Posterior cingulate gyrus (tissue), 11 donors: ENCODE measurements at places on chromosomes 7 and 10.
A peak's percentile ranks its signal among the peaks of the same experiment; 100 is the strongest.

- DNase-seq: no peak
These were observed 26.3 kb downstream of the GPR141 start for GRCh38 chr7:37709631-37710509.

DNA sequence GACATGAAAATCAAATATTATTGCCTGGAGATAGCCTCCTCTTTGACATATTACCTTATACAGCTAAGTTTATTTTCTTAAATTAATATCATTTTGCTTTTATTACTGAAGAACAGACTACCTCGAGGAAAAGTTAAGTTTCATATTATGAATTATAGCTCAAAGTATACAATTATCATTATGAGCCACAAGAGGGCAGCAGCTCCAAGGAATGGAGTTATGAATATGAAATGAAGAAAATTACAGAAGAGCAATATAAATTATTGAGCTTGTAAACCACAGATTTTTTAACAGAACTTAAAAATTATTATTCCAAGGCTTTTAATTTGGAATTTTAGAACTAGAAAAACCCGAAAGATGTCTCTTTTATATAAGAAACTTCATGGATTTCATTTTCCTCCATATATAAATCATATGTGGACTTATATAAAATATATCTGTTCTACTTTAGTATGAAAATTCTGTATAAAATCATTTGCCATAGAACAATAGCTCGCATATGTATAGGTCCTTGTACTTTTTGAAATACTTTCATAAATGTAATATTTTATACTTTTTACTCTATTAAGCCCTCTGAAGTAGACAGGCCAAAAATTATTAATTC is 40.1 kb downstream of the IQUB start:
- no peak for DNase-seq

- DNase-seq: no peak
These were observed 45.9 kb upstream of the MSMB start for GRCh38 chr10:46091828-46092523.

GRCh38 chr7:82696631-82697030 is 253.1 kb upstream of the CACNA2D1 start:
- DNase-seq: no peak

DNA sequence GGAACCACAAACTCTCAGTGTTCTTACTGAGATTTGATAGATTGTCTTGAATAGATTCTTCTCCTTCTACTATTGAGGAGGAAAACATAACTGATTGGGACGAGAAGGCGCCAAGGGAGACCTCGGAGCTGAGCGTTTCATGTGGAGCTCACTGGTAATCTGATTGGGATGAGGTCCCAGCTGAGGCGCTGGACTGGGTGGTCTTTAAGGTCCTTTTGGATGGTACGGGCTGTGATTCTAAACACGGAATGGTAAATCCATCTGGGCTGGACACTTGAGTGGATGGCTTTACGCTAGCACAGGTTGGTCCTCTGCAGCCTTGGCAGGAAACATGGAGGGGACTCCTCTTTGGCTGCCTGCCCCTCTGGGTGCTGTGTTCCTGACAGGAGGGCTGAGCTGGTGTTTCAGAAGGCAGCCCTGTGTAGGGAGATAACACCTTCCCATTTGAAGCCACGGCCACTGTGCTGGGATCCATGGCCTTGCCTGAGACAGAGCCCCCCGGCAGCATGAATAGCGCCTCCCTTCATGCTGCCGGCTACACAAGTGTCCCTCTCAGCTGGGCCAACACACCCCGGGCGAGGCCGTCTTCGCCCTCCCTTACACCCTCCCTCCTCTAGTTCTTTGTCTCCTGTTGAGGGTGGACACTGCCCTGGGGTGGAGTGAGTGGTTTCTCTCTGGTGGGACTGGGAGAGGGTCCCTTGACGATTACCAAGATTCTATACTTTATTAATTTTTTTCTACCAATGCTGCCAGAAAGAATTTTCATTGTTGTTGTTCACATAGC is 203.2 kb upstream of the SHH start:
- DNase-seq: no peak

DNA sequence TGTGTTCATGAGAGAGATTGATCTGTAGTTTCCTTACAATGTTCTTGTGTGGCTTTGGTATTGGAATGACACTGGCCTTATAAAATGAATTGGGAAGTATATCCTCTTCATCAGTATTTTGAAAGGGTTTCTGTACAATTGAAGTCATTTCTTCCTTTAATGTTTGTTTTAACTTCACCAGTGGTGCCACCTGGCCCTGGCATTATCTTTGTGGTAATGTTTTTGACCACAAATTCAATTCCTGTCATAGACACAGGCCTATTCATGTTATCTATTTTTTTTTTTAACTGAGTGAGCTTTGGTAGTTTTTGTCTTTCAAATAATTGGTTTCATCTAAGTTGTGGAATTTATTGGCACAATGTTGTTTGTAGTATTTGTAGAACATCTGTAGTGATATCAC is 127.7 kb downstream of the CDK14 start:
- DNase-seq: no peak

DNA sequence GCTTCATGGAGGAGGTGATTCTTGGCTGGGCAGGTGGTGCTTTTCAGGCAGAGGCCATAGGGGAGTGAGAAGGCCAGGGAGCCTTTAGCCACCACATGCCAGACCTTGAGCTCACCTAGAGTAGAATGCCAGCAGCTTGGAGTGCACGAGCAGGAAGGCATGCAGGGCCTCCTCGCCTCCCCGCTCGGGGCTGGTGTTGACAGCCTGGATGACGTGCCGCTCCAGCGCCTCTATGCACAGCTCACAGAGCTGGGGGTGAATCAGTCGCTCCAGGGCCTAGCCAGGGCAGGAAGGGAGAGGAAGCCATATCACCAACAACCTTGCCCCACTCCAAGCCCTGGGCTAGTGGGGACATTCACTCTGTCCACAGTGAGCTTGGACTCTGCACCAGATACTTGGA is 15.7 kb downstream of the HPS1 start:
- no peak for DNase-seq

DNA sequence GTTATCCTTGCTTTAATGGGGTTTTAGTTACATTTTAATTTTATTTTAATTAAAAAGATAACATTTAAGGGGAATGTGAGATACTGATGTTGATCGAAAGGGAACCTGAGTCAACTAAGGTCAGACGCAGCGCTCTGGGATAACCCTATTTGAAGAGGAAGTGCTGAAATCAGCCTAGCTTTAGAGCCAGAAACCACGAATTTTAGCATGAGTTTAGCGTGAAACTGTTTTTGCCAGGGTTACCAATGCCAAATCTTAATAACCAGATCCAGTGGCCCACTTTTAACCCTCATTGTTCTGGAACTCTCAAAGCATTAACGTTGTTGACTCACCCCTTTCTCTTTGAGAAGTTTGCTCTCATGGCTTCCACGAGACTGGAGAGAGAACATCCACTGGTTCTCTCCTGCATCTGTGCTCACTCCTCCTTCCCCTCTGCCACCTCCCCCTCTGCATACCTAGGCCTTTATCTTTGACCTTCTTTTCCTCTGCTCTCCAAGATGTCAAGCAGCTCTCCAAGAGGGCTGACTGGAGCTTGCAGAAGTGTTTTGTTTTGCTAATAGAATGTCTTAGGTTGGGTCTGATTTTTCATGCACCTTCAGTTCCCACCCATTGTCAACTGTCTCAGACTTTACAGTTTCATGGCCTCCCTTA is 198.3 kb upstream of the CELF2 start:
- no peak for DNase-seq

GRCh38 chr7:78862411-78862900 is 591.0 kb downstream of the MAGI2 start:
- no peak for DNase-seq

GRCh38 chr10:124508070-124508667 is 46.5 kb downstream of the LHPP start:
- DNase-seq: no peak

DNA sequence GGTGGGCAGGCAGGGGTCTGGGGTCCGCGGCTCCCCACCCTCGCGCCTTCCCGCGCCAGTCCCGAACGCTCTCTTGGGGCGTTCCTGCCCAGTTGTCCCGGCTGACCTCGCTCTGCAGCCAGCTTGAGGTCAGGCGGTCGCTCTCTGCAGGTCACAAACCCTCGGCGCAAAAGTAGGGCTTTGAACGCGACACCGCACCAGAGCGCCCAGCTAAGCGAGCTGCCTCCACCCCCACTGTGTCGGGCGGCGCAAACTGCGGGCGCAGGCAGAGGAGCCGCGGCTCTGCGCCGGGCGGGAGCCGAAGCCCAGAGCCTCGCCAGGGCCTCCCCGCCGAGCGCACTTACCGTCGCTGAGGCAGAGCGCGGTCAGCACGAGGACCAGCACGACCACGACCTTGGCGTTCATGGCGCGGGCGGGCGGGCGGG is 284 bp downstream of the CXCL12 start:
- no peak for DNase-seq

GRCh38 chr10:8174762-8175161 is 120.3 kb downstream of the GATA3 start:
- DNase-seq: no peak

DNA sequence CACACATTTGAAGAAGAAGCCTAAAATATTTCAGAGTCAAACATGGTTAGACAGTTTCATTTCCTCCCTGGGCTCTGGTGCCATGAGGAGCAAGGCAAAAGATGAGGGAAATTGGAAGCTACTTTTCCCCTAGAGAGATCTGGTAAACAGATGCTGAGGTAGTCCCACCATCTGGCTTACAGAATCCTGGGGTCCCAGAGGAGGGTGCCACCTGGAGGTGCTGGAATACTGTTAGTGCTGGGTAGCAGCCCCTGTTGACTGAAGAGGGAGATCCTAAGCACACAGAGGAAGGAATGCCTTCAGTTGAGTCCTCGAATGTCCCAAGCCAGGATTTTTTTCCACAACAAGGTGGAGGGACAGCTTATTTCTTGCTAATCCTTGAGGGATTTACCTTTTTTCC is 160.1 kb downstream of the FZD1 start:
- DNase-seq: no peak

GRCh38 chr7:84784450-84784849 is 402.4 kb downstream of the SEMA3D start:
- DNase-seq: no peak

DNA sequence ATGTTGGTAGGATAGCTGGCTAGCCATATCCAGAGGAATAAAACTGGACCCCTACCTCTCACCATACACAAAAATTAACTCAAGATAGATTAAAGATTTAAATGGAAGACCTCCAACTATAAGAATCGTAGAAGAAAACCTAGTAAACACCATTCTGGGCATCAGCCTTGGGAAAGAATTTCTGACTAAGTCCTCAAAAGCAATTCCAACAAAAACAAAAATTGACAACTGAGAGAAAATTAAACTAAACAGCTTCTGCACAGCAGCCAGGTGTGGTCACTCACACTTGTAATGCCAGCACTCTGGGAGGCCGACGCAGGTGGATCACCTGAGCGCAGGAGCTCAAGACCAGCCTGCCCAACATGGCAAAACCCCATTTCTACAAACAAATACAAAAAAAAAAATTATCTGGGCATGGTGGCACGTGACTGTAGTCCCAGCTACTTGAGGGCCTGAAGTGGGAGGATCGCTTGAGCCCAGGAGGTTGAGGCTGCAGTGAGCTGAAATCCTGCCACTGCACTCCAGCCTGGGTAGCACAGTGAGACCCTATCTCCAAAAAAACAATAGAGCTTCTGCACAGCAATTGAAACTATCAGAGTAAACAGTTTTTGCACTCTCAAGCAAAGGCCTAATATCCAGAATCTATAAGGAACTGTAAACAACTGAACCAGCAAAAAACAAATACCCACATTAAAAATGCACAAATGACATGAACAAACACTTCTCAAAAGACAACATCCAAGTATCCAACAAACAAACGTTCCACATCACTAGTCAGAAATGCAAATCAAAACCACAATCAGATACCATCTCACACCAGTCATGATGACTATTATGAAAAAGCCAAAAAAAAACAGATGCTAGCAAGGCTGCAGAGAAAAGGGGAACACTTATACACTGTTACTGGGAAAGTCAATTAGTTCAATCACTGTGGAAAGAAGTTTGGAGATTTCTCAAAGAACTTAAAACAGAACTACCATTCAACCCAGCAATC is 4.8 kb downstream of the CRPPA start:
- no peak for DNase-seq

GRCh38 chr7:82049442-82049841 is 279.6 kb upstream of the HGF start:
- DNase-seq: no peak

DNA sequence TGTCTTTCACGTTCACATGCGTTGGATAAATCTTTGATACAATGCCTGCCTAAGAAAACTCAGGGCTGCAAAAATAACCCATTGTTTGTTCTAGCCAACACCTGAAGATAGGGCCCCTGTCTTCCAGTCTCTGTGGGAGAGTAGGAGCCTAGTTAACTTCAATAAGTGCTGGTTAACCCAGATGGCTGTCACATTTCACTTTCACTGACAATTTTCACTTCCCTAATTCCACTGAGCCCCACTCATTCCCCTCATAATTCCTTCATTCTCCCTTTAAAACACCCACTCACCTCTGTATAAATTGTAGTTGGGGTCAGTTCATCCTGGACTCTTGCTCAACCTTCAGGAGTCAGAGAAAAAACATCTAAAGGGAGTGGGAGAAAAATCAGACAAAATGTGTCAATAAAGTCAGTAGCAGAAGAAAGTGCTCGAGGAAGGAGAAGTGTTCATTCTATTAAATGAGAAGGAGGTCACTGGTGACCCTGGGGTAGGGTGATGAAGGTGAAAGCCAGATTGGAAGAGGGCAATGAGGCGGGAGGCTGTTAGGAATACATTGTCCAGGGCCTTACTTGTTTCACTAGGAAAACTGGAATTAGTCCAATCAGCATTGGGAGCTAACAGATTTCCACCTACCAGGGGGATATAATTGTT is 51.2 kb upstream of the ABI1 start:
- no peak for DNase-seq

- DNase-seq: no peak
These were observed 32.5 kb downstream of the GHRHR start for GRCh38 chr7:30996256-30996655.

DNA sequence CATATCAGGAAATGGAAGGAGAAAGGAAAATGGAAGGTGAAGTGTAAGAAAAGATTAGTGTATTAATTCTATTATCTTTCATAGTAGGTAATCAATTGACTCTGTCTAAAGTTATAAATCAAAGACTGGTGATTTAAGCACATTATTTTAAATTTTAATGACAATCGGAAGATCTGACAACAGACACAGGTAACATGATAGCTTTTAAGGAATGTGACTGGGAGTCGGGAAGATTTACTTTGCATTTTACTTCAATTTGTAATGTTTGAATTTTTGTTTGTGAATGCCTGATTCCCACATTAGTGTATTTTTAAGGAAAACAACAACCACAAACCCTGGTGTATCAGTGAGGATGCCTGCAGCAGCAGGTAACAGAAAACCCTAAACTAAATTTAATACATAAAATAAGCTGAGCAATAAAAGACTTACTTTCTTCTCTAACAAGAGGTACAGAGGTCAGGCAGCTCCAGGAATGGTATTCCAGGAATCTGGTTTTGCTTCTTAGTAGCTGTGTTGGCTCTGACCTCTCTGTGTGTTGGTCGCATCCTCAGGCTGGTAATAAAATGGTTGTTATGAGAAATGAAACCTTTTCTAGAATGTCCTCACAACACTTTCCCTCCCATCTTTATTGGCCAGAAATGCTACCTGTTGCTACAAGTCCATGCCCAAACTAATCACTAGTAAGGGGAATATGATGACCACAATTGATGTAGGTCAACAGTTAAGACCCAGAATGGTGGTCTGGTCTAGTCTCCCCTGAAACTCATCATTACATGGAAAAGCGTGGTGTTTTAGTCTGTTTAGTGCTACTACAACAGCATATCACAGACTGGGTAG is 12.2 kb downstream of the DNAJB9 start:
- DNase-seq: no peak

GRCh38 chr10:124152139-124153022 is 59.0 kb upstream of the CHST15 start:
- DNase-seq: peak; percentile 33

- DNase-seq: no peak
These were observed 16.1 kb downstream of the TAS2R60 start for GRCh38 chr7:143459359-143459758.
